CD4-positive, alpha-beta T cell (primary cell): ENCODE measurements at places on chromosomes 6 and 20. TPM values are rescaled to one million over a fixed set of nuclear protein-coding genes. Genes with fewer than 3 reads are reported as not detected.

DNA sequence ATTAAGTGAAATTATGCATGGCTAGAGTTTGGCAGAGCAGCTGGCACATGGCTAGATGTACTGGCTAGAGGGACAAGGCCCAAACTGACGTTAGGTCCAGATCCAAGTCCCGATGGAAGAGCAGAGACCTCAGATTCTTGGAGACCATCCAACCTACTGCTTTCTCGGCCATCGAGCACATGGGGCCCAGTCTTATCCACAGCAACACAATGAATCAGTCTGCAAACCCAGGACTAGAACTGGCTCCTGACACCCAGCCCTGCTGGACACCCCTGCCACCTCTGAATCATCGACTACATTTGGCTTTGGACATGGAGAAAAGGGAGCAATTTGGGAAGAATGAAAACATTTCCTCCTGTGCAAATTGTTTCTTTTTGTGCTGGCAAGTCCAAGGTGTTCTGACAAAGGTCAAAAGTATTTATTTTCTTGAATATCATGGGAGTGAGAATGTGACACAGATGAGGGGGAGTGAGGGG is 23.9 kb upstream of the YWHAB start:
- DNase-seq = no peak

GRCh38 chr20:46331611-46332361 is 23.5 kb upstream of the CDH22 start:
- DNase-seq = no peak

- DNase-seq = no peak
These were observed 75.7 kb downstream of the PDSS2 start for GRCh38 chr6:107383705-107384104.

DNA sequence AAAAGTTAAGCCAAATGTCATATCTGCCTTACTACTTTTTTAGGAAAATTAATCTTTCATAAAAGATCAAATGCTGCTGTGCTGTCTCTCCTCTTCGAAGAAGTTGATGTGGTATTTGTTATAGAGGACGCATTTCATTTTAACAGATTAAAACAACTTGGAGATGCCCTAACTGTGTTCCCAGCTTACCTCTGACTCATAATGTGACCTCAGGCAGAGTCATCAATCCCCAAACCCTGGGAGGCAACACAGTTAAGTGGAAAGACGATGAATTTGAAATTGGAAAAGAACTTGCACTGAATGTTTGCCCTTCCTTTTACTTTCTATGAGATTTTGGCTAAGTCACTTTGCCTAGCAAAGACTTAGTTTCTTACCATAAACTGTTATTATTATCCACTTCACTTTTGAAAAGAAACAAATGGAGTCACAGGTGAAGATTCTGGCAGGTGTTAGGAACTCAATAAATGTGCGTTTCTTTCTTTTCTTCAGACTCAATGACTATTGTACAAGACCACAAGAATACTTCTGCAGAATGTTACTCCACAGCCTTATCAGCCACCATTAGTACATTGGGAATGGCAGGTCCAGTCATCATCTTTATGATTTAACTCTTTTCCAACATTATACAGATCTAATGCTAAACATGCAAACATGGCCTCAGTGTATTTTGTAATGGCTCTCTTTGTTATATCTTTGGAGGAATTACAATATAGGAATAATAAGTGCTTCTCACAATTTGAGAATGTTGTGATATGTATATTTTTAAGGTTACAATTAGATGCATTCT is 102.6 kb downstream of the COL21A1 start:
- DNase-seq = no peak

- no peak for DNase-seq
These were observed 471.8 kb upstream of the JAG1 start for GRCh38 chr20:11145616-11146015.

GRCh38 chr6:151536188-151536479 is 42.3 kb downstream of the CCDC170 start:
- DNase-seq = no peak

TGM3 gene
- not detected for total RNA-seq

DNA sequence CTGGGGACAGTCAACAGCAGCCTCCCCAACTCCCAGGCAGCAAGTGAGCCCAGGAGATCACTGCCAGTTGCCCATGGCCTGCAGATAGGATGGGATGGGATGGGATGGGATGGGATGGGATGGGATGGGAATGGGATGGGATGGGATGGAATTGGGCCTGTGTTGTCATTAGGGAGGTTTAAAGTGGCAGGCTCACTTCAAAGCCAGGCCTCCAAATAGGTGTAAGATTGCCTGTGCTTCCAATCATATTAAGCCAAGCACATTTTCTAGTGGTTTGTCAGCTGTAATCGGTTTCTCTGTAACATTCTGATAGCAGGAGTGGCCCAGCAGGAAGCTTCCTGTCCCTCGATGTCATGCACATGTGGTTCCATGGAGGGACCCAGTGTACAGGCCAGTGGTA is 82.7 kb upstream of the NXT1 start:
- DNase-seq = no peak

RTF2 gene
- 55.2 TPM for total RNA-seq

DNA sequence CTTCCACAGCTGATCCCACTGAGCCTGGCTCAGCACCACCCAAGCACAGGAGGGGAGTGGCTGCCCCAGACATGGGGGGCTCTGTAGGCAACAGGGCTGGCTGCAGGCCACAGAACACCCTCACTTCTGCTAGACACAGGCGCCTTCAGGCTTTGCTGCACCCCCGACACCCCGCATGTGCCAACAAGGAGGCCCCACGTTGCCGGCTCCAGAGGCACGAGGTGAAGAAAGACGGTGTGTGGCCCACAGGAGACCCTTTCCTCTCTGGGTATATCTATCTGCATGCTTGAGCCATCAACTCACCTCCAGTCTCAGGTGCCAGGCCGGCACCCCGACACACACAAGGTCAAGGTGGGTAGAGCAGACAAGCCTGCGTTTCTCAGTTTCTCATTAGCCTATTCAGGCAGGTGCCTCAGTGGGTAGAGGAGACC is 158.3 kb downstream of the DLL1 start:
- DNase-seq = no peak

GRCh38 chr6:105292689-105293339 is 110.1 kb downstream of the PREP start:
- DNase-seq = no peak

PDSS2 gene
- total RNA-seq = 6.6 TPM

DNA sequence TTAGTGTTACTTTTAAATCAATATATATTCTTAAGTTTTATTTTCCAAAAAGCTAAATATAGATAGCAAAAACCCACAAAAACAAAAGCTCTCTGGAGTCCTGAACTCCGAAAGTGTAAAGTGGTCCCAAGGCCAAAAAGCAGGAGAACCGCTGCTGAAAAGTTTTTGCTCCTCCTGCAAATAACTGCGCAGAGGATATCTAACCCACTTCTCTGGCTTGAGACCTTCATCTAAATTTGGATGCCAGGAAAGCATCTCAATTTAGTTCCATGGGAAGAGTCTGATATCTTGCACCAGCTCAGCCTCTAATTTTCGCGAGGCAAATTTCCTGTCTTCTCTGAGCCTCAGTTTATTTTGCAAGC is 523 bp downstream of the MRPS10 start:
- no peak for DNase-seq

DNA sequence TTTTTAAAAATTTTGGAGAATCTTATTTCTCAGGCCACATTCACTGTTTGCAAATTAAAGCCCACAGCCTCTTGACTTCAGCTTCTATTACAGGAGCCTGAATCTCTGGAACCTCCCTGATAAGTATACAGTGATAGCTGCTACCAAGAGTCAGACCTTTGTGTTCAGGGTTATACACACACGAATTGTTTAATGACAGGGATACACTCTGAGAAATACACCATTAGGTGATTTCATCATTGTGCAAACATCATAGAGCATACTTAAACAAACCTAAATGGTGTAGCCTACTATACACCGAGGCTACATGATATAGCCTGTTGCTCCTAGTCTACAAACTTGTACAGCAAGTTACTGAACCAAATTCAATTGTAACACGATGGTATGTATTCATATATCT is 473.9 kb downstream of the PKHD1 start:
- DNase-seq = no peak

GRCh38 chr6:93183531-93183972 is 235.8 kb downstream of the EPHA7 start:
- DNase-seq = no peak

- DNase-seq = no peak
These were observed 93.7 kb downstream of the TULP4 start for GRCh38 chr6:158405933-158406332.

DNA sequence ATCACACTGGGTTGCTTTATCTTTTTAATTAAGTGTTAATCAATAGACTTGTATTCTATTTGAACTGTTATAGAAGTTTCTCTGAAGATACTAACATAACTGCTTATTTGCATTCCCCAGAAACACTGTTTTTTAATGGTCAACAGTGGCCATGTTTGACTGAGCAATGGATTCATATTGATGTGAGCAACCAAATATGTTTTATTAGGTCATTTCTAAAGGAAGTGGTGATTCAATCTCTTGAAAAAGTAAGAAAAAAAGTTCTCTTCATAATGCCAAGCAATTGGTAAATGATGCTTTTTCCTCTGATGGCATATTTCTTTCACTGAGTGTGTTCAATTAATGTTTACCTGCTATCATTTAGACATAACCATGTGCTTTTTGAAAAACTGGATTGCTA is 593.0 kb upstream of the CITED2 start:
- no peak for DNase-seq

GRCh38 chr6:88650029-88650619 is 313.3 kb downstream of the RNGTT start:
- DNase-seq = no peak

GRCh38 chr6:168227840-168228239 is 91.7 kb downstream of the DACT2 start:
- DNase-seq = no peak

CST5 gene
- not detected for total RNA-seq

C4B gene
- total RNA-seq = 3.0 TPM

SLC26A8 gene
- total RNA-seq = not detected

POPDC3 gene
- not detected for total RNA-seq

- DNase-seq = no peak
These were observed 102.8 kb upstream of the TMEM170B start for GRCh38 chr6:11434565-11435326.

DNA sequence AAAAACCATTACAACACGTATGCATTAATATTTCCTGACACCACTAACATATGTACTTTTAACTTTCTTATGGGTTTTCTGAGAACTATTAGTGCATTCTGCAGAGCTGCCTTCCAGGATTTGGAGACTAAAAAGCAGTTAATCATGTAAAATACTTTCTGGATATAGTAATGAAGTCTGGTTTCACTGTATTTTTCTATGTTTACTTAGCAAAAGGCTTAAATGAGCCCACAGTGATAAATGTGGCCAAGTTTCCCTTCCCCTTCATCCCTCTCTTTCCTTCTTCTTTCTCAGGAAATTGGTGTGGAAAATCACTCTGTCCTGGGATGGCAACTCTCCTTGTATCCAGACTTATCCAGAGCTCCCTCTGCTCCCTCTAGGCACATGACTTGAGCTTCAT is 29.7 kb upstream of the ENPP1 start:
- DNase-seq = no peak

DNA sequence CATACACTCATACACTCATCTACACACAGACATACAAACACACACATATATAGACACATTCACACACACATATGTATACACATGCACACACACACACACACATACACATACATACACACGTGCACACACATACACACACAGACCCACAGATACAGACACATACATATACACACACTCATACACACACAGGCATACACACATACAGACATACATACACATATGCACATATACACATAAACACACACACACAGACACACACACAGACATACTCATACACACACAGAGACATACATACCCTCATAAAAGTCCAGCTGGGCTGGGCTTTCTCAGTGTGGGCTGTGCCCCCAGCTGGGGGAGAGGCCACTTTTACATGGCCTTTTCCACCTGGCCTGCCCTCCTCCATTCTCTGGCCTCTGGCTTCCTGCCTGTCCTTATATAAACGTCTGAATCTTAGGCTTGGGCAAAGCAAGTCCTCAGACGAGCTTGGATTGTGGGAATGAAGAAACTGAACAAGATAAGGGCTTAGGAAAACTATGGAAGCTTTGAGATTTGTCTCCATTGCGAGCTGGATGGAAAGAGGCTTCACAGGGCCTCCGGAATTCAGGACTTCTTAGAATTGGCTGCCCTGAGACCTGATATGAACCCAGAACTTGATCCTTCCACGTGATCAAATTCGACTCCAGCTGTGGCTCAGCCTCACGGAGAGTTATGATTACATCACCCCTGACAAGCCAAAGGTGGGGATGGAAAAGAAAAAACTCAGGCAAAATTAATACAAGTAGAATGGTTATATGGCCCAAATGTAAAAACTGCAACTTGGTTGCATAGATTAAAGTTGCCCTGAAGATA is 22.5 kb upstream of the CST3 start:
- no peak for DNase-seq

RAET1L gene
- total RNA-seq = not detected

GRCh38 chr6:128919412-128920180 is 36.7 kb downstream of the LAMA2 start:
- no peak for DNase-seq

LTB gene
- total RNA-seq = 239 TPM

GRCh38 chr6:77678048-77678447 is 25.2 kb downstream of the MEI4 start:
- no peak for DNase-seq

DNA sequence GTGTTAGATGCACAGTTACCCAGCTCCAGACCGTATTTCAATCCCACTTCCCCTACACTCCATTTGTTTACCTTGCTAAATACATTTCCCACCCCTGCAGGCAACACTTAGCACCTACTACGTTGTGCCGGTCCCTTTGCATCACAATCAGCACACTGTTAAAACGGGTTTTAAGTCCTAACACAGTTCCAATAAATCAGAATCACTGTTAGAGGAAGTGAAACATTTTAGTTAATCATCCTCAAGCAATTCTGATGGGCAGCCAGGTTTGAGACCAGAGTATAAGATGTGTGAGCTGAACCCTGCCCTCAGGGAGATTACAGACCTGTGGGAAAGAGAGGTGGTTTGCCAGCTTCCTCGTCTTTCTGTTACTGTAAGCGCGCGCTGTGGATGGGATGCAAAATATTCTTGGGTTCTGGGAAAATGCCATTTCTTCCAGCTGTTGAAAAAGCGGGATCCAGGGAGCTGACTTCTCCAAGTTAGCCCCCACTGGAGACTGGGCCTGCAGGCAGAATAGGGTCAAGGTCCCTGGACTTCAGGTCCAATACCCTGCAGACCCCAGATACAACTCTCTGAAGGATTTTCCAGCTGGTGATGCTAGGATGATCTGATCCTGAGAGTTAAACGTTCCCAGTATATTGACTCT is 3.1 kb downstream of the ZCCHC3 start:
- no peak for DNase-seq

DNA sequence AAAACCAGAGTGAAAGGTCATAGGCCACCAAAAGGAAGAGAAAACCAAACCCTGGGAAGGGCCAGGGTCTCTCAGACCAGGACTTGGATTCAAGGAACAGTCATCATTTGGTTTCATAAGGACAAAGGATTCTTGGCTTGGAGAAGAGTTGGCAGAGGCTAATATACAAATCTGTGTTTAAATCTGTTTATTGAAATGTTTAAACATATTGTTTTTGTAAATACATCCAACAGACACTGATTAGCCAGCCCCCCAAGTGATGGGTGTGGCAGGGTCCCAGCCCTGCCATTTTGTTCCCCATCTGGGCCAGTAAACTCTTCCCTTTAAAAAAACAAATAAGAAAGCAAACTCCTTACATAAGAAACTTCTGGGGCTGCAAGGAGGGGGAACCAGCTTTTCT is 6.1 kb upstream of the ZNF831 start:
- DNase-seq = no peak

- no peak for DNase-seq
These were observed 5.7 kb upstream of the FKBP5 start for GRCh38 chr6:35694462-35694861.

- no peak for DNase-seq
These were observed 39.3 kb upstream of the OSTM1 start for GRCh38 chr6:108113557-108114519.
